ENCODE measurements at places on chromosomes 1 and 21.

- no peak for DNase-seq
Measured at GRCh38 chr1:9149837-9150581, 21.1 kb upstream of the GPR157 start.

GRCh38 chr1:242454262-242455051 is 70.0 kb downstream of the PLD5 start:
- no peak for DNase-seq

DNA sequence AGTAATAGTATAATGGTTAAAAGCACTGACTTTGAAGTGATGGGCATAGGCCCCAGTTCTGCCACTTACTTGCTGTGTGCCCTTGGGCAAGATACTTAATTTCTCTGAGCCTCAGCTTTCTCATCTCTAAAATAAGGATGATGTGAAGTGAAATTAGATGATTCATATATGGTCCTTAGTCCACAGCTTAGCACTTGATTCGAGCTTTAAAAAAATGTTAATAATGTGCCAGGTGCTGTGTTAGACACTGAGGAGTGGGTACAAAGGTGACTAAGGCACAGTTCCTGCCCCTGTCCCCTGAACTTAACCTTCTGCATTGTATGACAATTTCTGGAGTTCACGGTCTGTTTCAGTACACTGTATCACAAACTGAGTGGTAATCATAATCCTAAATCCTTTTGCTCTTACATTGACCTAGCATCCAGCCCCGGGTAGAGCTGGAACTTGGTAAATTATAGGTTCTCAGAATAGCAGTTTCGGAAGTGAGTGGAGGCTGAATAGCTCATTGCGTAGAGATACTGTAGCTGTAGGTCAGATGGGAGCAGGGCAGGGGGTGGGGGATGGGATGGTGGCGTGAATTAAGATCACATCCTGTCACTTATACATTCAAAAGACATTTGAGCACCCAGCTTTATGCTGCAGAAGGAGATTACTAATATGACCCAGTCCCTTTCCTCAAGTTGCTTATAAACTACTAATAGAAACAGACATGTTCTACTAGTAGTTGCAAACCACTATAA is 1.5 kb downstream of the ZNF691 start:
- no peak for DNase-seq

- DNase-seq: no peak
Measured at GRCh38 chr1:88773540-88774150, 89.6 kb downstream of the PKN2 start.

- no peak for DNase-seq
Measured at GRCh38 chr21:26007951-26008498, 162.5 kb downstream of the APP start.

DNA sequence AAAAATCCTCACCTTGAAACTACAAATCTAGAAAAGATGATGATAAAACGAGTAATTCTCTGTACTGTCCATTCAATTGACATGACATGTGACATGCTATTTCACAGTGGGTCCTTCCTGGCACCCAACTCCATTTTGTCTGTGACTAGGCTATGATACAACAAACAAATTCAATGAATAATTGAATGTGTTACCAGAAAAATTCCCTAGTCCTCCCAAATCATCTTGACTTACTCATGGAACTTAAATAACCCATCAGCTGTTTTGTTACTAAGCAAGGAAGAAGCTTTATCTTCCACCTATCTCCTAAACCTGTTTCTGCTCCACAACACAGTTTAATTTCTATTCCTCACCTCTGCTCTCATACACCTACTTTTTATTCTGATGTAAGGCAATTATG is 30.4 kb downstream of the B3GALNT2 start:
- no peak for DNase-seq

- DNase-seq: no peak
Measured at GRCh38 chr1:231053493-231054162, 13.6 kb upstream of the FAM89A start.
